ENCODE measurements at places on chromosomes 5 and 9. TPM values are rescaled to one million over a fixed set of nuclear protein-coding genes. Genes with fewer than 3 reads are reported as not detected.

CCDC152 gene
- total RNA-seq, result 0.27 TPM

GRCh38 chr9:125085703-125086477 is 57.4 kb downstream of the SCAI start:
- no peak overlapping the region for H3K27ac ChIP-seq
- no peak overlapping the region for H3K4me3 ChIP-seq
- H3K36me3 ChIP-seq, result no peaks in the 10 kb centered on the region
- H3K27me3 ChIP-seq, result no peaks in the 10 kb centered on the region
- DNase-seq, result no peak
- H3K4me1 ChIP-seq, result no peaks in the 10 kb centered on the region

GRCh38 chr9:72996684-72997314 is 43.9 kb upstream of the ALDH1A1 start:
- H3K4me1 ChIP-seq, result no peaks in the 10 kb centered on the region
- no peak for DNase-seq
- no peaks in the 10 kb centered on the region for H3K27me3 ChIP-seq
- H3K4me3 ChIP-seq, result no peak overlapping the region
- no peaks in the 10 kb centered on the region for H3K36me3 ChIP-seq

DNA sequence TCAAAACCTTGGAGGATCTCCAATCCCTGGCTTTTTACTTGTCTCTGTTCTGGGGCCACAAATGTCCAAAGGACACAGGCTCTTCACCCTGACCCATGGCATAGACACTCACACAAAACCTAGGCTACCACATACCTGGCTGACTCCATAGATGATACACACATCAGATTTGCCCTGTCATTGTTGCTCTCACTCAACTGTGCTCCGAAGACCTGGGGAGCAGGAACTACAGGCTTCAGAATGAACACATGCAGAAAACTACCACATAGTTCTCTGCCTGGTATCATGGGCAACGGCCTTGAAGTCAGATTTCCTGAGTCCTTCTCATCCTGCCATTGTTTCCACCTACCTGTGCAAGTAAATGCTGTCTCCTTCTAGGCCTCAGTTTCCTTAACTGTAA is 226.2 kb downstream of the KIF4B start:
- no peak for DNase-seq
- H3K27me3 ChIP-seq, result no peaks in the 10 kb centered on the region
- no peak overlapping the region for H3K27ac ChIP-seq
- H3K4me1 ChIP-seq, result no peaks in the 10 kb centered on the region

- no peaks in the 10 kb centered on the region for H3K36me3 ChIP-seq
- no peaks in the 10 kb centered on the region for H3K4me1 ChIP-seq
- no peak overlapping the region for H3K27ac ChIP-seq
- no peak overlapping the region for H3K4me3 ChIP-seq
These were observed 138.2 kb upstream of the LPAR1 start for GRCh38 chr9:111176511-111176910.

Data from colonic mucosa (tissue), 4 donors.